ENCODE measurements at places on chromosomes 5 and 9.
A peak's percentile ranks its signal among the peaks of the same experiment; 100 is the strongest.

GRCh38 chr9:20640331-20641187, 18.3 kb upstream of the MLLT3 start:
- DNase-seq, result no peak

GRCh38 chr9:37037503-37038301, 3.6 kb upstream of the PAX5 start:
- DNase-seq, result no peak

DNA sequence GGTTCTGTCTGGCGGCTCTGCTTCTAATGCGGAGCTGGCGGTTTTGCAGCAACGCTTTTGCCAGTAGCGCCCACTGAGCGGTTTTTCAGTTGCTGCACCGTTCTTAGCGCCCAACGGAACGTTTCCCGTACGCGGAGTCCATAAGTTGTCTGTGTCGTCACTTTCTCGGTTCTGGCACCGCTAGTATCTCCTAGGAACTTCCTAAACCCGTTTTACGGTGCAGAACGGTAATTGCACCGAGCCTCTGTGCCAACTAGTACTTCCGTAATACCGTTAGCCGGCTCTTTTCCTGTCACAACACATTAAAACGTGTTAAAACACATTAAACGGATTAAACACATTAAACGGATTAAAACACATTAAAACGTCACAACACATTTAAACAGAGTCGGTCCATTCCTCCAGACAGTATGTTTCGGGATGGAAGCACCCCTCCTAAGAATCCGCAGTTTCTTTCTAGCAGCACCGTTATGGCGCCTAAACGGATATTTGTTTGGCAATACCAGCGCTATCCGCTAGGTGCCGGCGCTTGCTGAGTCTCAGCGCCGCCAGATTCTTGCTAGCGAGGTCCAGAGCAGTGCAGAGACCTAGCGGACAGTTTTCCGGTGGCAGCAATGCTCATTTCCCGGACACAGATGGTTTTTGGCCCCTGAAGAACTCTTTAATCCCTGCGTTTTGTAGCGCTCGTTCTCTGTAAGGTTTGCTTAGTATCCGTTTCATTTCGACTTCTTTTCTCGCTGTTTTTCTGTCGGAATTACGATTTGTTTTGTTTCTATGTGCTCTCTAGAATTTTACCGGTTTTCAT, 45.4 kb downstream of the ANXA2R start:
- no peak for DNase-seq

GRCh38 chr5:16826379-16827125, 109.5 kb downstream of the MYO10 start:
- DNase-seq, result no peak

DNA sequence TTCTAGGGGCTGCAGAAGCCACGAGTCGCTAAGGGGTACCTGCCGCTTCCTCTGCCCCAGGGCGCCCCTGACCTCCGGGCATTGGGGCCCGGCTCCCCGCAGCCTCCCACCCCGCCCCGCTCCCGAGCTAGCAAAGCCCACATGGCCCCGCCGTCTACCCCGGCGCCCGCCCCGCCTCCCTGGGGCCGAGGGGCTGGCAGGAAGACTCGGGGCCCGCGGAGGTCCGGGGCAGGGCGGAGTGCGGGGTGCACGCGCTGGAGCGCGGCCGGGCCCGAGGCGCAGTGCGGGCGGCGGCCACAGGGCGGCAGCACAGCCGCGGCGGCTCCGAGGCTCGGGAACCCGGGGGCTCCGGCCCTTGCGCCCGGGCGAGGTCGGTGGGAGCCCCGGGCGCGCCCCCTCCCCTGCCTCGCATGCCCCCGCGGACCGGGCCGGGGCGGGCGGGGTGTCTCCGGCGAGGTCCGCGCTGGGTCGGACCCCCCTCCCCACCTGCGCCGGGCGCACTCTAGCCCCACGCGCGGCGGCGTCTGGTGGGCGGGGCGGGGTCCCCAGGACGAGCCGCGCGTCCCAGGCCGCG, 6.7 kb downstream of the NRARP start:
- DNase-seq, result peak; percentile 97

DNA sequence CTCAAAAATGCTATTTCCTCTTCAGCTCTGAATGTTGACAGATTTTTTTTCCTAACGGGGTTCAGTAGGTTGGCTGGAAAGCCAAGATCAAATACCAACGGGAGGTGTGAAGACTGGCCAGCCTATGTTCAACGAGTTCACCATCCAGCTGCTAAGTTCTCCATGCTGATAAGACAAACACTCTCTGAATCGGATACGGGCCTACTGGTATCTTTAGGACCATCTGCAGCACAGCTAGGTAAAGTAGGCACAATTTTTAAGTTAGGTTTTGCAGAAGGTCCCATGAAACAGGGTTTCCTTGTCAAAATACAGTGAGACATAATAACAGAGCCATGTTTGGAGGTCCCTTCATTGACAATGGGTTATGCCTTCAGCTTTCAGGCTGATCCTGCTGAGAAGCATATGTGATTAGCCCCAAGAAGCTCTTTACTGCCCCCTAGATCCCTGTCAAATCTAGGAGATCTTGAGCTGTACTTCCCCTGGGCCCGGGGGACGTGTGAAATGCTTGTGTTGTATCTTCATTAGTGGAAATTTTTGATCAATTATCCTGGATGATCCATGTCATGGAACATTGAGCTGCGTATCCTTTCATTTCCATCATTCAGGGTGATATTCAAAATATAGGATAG, 60.6 kb downstream of the PGM5 start:
- DNase-seq, result no peak

GRCh38 chr5:75856056-75856455, 138.8 kb upstream of the POC5 start:
- DNase-seq, result no peak

DNA sequence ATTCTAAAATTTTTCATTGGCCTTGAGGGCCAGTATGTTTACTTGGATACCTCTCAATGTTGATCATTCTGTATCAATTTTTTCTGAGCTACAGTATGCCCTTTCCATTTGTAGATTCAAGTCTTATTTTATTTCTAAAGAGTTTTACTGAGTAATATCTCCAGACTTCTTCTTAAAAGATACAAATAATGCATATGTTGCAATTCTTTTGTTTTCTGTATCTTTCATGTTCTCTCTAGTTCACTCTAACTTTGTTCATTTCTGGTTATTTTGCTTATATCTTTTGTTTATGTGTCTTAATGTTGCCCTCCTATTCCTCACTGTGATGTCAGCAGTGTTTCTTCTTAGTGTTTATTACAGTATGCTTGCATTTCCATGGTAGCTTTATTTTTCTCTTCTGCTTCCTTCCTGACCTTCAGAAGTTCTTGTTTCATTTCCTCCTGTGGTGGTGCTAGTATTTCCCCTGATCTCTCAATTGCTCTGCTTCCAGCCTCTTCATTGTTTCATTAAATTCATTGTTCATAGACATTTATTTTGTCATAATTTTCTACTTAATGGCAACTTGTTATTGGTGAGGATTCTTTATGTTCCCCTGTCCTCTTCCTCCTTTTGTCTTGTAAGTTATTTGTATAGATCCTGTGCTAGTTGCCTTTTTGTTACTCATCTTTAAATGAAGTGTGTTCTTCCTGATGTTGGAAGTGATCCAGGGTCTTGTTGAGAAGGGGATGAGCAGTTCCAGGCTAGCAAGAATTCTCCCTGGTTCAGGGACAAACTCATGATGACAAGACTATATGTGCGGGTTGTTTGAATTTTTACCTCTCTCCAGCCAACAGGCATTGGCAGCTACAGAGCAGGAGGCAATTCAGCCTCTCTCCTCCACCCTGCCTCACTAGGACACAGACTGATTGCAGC, 160.8 kb downstream of the DEPDC1B start:
- no peak for DNase-seq

DNA sequence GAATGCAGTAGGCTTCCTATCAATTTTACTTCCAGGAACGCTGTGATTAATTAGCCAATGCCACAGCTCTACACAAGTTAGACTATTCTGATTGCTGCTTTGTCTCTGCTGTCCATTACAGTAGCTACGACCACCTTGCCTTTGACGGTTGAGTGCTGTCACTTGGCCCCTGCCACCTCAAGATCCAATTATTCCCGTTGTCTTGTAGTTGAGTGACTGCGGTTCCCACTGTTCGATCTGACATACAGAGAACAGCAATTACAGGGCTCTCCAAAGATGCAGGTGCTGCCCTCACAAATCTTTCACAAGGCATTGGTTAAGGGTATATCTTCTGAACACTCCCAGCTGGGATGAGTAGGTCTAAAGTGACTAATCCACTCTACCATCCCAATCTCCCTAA, 393.4 kb upstream of the KIF2A start:
- no peak for DNase-seq

GRCh38 chr5:119333421-119333851, 22.4 kb upstream of the TNFAIP8 start:
- DNase-seq, result no peak

GRCh38 chr5:8981016-8981415, 564.9 kb downstream of the SEMA5A start:
- no peak for DNase-seq

DNA sequence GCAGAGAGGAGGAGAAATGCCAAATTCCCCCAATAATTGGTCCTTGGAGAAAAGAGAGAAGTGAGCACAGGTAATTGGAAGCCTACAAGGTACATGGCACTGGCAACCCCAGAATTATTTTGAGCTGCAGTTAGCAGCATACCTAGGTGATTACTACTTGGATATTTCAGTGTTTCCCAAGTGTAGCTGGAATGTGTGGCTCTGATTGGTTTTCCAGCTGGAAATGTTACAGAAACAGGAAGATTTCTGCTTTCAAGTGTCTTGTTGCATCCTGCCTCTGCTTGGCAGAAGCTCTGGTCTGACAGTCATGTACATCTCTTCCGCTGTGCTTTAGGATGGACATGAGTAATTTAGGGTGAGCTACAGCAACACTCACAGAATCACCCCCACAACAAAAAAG, 262.1 kb downstream of the ENC1 start:
- no peak for DNase-seq

GRCh38 chr5:79853028-79853427, 138.0 kb downstream of the MTX3 start:
- no peak for DNase-seq

- no peak for DNase-seq
Measured at GRCh38 chr5:161397448-161397847, 149.1 kb downstream of the GABRB2 start.

DNA sequence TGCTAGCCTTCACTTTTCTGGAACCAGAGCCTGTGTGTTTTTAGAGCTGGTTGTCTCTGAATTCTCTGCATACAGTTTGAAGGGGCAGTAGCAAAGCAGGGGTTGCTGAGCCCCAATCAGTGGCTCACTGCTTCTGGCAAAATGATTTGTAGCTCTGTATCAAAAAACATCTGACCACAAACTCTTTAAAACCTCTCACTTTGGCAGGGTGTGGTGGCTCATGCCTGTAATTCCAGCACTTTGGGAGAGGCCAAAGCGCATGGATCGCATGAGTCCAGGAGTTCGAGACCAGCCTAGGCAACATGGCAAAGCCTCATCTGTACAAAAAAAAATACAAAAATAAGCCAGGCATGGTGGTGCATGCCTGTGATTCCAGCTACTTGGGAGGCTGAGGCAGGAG, 28.3 kb upstream of the APC start:
- no peak for DNase-seq

- no peak for DNase-seq
Measured at GRCh38 chr5:138831703-138832102, 43.4 kb downstream of the LRRTM2 start.

- DNase-seq, result no peak
Measured at GRCh38 chr9:114392749-114393112, 4.9 kb upstream of the AKNA start.

- no peak for DNase-seq
Measured at GRCh38 chr9:124840300-124840833, 12.9 kb upstream of the WDR38 start.

DNA sequence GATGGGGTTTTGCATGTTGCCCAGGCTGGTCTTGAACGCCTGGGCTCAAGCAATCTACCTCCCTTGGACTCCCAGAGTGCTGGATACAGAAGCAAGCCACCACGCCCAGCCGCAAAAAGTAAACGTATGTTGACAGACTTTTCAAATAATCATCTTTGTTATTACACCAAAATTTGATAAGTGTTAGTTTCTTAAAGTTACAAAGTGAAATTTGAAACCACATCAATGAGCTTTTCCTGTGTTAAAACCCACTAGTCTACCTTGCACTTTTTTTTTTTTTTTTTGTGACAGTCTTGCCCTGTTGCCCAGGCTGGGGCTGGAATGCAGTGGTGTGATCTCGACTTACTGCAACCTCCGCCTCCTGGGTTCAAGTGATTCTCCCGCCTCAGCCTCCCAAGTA, 29.9 kb downstream of the SPACA9 start:
- no peak for DNase-seq

All from GM19239 (cell line).